Posterior vena cava (tissue), 2 donors: ENCODE measurements at places on chromosomes 1 and 21. TPM values are rescaled to one million over a fixed set of nuclear protein-coding genes. Genes with fewer than 3 reads are reported as not detected.

Gene CHTOP
- total RNA-seq = 47.3 TPM

Gene KLF18
- not detected for total RNA-seq

Gene B3GALT5
- 1.1 TPM for total RNA-seq

DNA sequence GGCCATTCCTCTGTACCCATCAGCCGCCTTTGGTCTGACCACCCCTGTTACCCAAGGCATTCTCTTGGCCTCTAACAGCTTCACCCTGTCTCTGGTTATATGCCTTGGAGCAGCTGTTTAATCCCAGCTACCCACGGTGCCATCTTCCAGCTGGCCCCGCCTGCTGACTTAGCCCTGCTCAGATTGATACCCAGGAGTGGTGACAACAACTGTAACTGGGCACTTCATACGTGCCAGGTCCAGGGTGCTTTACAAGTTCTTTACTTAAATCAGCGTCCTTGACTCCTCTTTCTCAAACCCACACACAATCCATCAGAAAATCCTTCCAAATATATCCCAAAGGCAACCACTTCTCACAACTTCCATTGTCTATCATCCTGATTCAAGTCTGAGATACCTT is 37.2 kb upstream of the HMGB4 start:
- no peak for DNase-seq

- DNase-seq = no peak
These were observed 318.8 kb upstream of the NEGR1 start for GRCh38 chr1:72601035-72601674.

- DNase-seq = no peak
These were observed 20.7 kb upstream of the RCC2 start for GRCh38 chr1:17460219-17460618.

DNA sequence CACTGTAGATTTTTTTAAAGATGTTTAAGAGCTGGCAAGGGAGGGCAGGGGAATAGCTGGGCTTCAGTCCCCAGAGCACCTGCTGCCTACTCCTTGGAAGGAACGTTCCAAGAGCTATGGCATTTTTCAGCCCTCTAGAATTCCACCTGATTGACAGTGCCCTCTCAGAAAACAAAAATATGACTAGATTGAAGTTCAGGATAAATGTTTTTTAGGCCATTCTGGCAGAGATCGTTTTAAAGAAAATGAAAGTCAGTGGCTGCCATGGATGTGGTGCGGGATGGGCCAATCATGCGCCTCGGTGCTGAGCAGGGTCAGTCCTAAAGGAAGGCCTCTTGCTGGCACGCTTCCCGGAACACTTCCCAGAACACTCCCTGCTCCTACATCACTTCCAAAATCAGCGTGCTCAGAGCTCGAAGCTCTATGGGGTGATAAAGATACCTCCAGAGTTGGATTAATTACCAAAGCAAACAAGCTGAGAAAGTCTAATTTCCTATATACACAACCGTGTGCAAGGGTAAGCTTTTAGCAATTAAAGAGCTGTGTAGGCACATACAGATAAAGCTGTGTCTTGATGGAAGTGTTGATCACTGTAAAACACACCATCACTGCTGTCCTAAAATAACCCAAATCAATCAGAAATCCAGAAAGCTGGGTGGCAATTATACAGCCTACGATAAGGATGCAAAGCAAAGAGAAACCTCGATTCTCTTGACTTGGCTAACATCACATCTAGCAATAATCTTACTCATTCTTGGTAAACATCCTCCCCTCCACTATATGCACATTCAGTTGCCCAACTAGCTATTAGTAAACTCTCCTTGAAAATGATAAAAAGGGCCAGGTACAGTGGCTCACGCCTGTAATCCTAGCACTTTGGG is 34.6 kb downstream of the TGFBR3 start:
- peak; percentile 96 for DNase-seq

GRCh38 chr1:154760469-154760933 is 109.6 kb downstream of the KCNN3 start:
- DNase-seq = peak; percentile 83

GRCh38 chr1:151820940-151821339 is 10.7 kb downstream of the RORC start:
- no peak for DNase-seq

DNA sequence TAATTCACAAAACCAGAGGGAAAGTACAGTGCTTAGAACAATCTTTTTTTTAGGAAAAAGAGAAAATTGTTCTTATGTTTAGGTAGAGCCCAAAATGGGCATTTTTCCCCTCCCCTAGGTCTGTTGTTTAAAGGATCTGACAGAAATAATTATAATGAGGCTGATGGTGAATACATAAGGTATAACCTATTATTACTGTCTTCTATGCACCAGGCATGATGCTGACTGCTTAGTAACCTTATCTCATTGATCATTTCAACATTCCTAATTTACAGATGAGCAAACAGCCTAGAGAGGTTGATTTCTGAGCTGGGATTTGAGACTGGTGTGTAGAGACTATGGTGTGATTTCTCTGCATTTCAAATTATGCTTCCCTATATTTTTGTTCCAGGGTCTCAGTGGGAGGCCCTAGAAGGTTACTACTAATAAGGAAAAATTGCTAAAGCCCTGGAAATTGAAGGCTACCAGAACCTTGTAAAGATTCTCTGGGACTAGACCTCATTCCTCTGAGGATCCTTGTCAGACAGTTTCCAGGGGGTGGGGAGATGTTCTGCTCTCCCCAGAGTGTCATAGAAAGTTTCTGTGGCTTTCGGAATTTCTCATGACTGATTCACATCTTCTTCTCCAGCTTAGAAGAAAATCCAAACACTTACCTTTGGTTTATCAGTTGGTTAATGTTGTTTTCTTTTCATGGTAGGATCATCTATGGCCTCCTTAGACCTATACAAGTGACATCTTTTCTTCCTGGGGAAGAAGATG is 44.9 kb downstream of the ROR1 start:
- no peak for DNase-seq
